CD8-positive, alpha-beta memory T cell (primary cell): ENCODE measurements at places on chromosomes 5 and 9.

DNA sequence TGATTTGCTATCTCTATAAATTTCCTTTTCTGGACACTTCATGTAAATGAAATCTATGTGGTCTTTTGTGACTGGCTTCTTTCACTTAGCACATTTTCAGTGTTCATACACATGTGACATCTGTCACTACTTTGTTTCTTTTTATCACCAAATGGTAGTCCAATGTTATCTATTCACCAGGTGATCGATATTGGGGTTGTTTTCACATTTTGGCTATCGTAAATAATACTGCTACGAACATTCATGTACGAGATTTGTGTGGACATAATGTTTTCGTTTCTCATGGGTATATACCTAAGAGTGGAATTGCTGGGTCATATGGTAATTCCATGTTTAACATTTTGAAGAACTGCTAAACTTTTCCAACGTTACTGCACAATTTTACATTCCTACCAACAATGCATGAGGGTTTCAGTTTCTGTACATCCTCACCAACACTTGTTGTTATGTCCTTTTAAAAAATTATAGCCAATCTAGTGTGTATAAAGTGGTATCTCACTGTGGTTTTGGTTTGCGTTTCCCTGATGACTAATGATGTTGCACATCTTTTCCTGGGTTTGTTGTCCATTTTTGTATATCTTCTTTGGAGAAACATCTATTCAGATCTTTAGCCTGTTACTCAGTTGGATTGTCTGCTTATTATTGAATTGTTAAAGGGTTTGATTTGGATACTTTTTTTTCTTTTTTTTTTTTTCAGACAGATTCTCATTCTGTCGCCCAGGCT, 263.0 kb downstream of the PDZD2 start:
- no peak for DNase-seq
- no peak overlapping the region for H3K27ac ChIP-seq
- no peak overlapping the region for H3K4me3 ChIP-seq
- no peaks in the 10 kb centered on the region for H3K4me1 ChIP-seq

GRCh38 chr5:76920491-76920890, 32.4 kb upstream of the CRHBP start:
- H3K27ac ChIP-seq: no peak overlapping the region
- no peaks in the 10 kb centered on the region for H3K36me3 ChIP-seq
- no peak overlapping the region for H3K4me3 ChIP-seq

- DNase-seq: no peak
- H3K27ac ChIP-seq: no peak overlapping the region
- H3K4me1 ChIP-seq: no peaks in the 10 kb centered on the region
Observed at GRCh38 chr5:16160706-16161105, 18.9 kb downstream of the MARCHF11 start.

- no peaks in the 10 kb centered on the region for H3K27me3 ChIP-seq
- H3K36me3 ChIP-seq: no peaks in the 10 kb centered on the region
- H3K4me3 ChIP-seq: no peak overlapping the region
- H3K4me1 ChIP-seq: no peaks in the 10 kb centered on the region
- DNase-seq: no peak
Observed at GRCh38 chr5:154590093-154590724, 112.2 kb upstream of the HAND1 start.

GRCh38 chr5:2017540-2018389, 135.0 kb upstream of the IRX4 start:
- H3K27ac ChIP-seq: no peak overlapping the region
- H3K4me1 ChIP-seq: no peaks in the 10 kb centered on the region
- no peak for DNase-seq
- H3K4me3 ChIP-seq: no peak overlapping the region
- H3K27me3 ChIP-seq: no peaks in the 10 kb centered on the region

GRCh38 chr5:159459132-159459627, 128.9 kb upstream of the IL12B start:
- no peak for DNase-seq
- no peaks in the 10 kb centered on the region for H3K4me1 ChIP-seq
- H3K36me3 ChIP-seq: no peaks in the 10 kb centered on the region
- H3K4me3 ChIP-seq: no peak overlapping the region
- no peak overlapping the region for H3K27ac ChIP-seq

DNA sequence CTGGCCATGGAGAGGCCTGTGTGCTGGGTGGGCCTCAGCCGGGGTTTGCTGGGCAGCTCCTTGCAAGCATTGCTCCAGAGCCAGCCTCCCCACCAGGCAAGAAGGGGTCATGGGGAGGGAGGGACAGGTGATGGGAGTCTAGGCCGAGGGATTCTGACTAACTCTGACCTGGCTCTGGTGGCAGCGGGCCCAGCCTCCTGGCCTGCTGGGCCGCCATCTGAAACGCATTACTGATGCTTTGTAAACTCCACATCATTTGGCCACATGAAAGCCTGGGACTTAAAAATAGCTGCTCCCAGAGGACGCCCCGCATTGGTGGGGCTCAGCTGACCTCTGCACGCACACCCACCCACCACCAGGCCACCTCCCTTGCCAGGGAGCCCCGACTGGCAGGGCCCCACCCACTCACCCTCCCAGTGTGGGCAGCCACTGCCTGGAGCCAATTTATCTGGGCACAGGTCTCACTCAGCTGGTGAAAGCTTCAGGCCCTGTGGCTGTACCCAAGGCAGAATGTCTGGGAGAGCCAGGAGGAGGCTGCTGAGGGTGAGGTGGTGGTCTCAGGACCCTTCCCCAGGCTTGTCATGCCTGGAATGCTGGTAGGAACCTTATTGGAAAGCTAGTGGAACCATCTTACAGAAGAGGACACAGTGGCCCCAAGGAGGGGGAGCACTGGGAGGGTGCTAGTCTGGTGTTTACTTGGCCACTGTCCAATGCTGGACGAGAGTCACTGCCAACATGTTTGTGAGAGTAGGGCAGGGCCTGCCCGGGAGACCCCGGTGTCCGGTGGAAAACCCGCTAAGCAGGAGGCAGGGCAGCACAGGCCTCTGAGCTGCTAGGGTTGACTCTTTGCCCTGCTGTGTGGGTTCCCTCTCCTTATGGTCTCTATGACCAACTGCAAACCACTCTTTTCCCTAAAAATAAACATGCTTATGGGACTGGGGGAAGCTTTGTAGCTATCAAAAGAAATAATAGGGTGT, 10.8 kb downstream of the TCF7 start:
- peaks cover 63% of the 10 kb centered on the region for H3K36me3 ChIP-seq
- H3K27me3 ChIP-seq: no peaks in the 10 kb centered on the region
- H3K27ac ChIP-seq: peak overlapping the region; percentile 9
- H3K4me3 ChIP-seq: peak overlapping the region; percentile 79

DNA sequence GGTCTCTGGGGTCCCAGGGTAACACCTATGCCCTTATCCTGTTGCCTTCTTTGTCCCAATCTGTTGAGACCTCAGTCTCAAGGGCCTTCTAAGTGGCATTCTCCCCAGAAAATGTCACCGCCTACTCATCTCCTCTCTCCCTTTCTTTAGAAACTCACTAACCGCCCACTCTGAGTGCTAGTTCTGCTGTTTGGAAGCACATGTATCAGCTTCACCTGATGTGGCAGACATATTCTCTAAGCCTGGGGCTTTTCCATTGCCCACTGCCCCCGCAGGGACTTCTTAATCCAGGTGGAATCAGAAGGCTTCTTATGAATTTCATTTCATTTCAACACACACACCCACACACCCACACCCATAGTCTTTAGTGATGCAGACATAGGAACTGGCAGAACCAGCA, 165.1 kb downstream of the ASTN2 start:
- H3K27me3 ChIP-seq: no peaks in the 10 kb centered on the region
- no peak for DNase-seq
- no peak overlapping the region for H3K4me3 ChIP-seq
- no peak overlapping the region for H3K27ac ChIP-seq
- no peaks in the 10 kb centered on the region for H3K36me3 ChIP-seq
- H3K4me1 ChIP-seq: no peaks in the 10 kb centered on the region

DNA sequence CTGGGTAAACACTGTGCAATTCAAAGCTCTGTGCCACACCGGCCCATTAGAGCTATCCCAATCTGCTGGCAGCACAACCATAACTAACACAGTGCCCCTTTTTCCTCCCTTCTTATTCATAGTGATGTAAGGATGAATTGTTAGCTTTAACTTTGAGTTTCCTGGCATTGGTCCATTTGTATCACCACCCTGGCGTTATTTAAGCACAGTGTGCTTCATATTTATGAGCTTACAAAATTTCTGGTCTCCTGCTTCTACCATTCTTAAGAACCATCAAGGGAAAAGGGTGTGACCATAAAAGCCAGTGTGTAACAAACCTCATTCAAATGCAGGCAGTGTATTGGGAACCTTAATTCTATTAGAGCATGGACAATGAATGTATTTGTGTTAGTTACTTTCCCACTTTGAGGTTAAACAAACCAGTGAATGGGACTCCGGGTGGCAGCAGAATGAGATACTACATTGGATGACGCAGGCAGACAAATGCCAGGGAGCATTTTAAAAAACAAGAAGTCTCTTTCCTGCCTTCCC, 222.6 kb downstream of the TMEM161B start:
- no peak overlapping the region for H3K4me3 ChIP-seq
- no peaks in the 10 kb centered on the region for H3K27me3 ChIP-seq
- no peaks in the 10 kb centered on the region for H3K4me1 ChIP-seq
- H3K27ac ChIP-seq: no peak overlapping the region
- no peaks in the 10 kb centered on the region for H3K36me3 ChIP-seq

GRCh38 chr5:33513462-33514185, 72.9 kb downstream of the TARS1 start:
- DNase-seq: no peak
- H3K27me3 ChIP-seq: no peaks in the 10 kb centered on the region
- H3K4me1 ChIP-seq: no peaks in the 10 kb centered on the region
- no peak overlapping the region for H3K4me3 ChIP-seq
- H3K27ac ChIP-seq: no peak overlapping the region
- H3K36me3 ChIP-seq: no peaks in the 10 kb centered on the region

DNA sequence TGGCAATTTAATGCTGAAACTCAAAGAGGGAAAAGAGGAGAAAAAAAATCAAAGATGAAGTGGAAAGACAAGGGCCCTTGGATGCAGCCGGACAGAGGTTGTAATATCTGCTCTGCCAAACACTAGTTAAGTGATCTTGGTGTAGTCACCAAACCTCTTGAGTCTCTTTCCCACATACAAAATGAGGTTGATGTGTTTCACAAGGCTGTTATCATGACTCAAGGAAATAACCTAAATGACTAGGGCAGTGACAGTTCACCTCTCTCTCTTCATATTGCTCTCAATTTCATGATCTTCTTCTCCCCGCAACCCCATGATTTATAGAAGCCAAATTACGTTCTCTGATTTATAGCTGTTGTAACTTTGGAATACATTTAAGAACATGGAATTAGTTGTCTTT, 44.9 kb downstream of the PIK3R1 start:
- no peak overlapping the region for H3K4me3 ChIP-seq
- H3K4me1 ChIP-seq: peaks cover 78% of the 10 kb centered on the region
- H3K36me3 ChIP-seq: no peaks in the 10 kb centered on the region
- no peak overlapping the region for H3K27ac ChIP-seq
- no peak for DNase-seq
- no peaks in the 10 kb centered on the region for H3K27me3 ChIP-seq

DNA sequence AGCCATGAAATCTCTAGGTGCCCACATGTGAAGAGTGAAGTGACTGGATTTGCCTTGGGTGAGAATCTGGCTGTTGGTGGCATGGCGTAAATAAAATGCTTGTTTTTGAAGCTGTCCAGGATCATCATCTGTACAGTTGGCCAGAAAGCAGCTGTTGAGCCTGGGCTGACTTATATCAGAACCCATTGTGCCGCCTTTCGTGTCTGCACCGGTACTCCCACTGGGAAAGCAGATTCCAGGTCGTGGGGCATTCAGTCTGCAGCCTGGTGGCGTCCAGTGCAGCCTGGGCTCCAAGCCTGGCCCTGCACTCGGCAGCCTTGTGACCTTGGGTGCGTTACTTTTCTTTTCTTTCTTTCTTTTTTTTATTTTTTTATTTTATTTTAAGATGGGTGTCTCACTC, 27.8 kb downstream of the PRRC2B start:
- H3K36me3 ChIP-seq: peaks cover 6% of the 10 kb centered on the region
- H3K27me3 ChIP-seq: no peaks in the 10 kb centered on the region
- H3K27ac ChIP-seq: no peak overlapping the region
- peaks cover 72% of the 10 kb centered on the region for H3K4me1 ChIP-seq
- DNase-seq: no peak
- H3K4me3 ChIP-seq: no peak overlapping the region

- peaks cover 22% of the 10 kb centered on the region for H3K4me1 ChIP-seq
- DNase-seq: no peak
- peak overlapping the region; percentile 80 for H3K27ac ChIP-seq
- H3K4me3 ChIP-seq: peak overlapping the region; percentile 88
- H3K27me3 ChIP-seq: no peaks in the 10 kb centered on the region
Observed at GRCh38 chr9:132945186-132946130, 1.0 kb upstream of the TSC1 start.

GRCh38 chr9:122810306-122810946, 10.5 kb downstream of the OR1K1 start:
- H3K36me3 ChIP-seq: no peaks in the 10 kb centered on the region
- no peak overlapping the region for H3K27ac ChIP-seq
- no peaks in the 10 kb centered on the region for H3K27me3 ChIP-seq
- peaks cover 6% of the 10 kb centered on the region for H3K4me1 ChIP-seq
- peak; percentile 57 for DNase-seq

DNA sequence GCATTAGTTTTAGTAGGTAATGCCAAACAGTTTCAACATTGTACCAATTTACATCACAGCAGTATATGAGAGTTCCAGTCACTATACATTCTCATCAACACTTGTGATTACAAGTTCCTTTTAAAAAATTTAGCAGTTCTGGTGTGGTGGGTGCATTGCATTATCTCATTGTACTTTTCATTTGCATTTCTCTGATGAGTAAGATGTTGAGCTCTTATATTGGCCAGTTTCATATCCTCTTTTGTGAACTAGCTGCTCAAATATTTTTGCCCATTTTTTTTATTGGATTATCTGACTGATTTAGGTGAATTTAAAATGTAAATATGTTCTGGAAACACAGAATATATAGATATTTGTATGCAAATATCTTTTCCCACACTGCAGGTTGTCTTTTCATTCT, 160.9 kb upstream of the NR3C1 start:
- DNase-seq: no peak
- no peaks in the 10 kb centered on the region for H3K27me3 ChIP-seq
- no peaks in the 10 kb centered on the region for H3K36me3 ChIP-seq
- H3K27ac ChIP-seq: no peak overlapping the region
- no peak overlapping the region for H3K4me3 ChIP-seq
- H3K4me1 ChIP-seq: no peaks in the 10 kb centered on the region

DNA sequence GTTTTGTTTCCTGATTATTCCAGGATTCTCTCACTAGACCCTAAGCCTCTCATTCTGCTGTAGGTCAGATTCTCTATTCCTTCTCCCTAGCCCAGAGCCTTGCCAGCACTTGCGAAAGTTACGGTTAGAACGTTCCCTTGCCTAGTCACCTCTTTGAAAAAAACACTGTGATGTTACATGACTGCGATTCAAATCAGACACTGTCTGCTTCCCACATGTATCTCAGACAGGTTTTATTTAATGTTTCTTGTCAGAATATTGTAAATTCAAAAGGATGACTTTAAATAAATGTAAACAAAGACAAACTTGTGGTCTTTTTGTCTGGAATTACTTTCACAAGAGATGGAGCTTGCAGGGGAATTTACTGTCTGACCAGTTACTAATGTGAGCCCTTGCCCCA, 116.5 kb upstream of the OTULINL start:
- no peaks in the 10 kb centered on the region for H3K4me1 ChIP-seq
- no peaks in the 10 kb centered on the region for H3K27me3 ChIP-seq
- no peaks in the 10 kb centered on the region for H3K36me3 ChIP-seq
